ENCODE measurements at places on chromosomes 13 and 19. TPM values are rescaled to one million over a fixed set of nuclear protein-coding genes. Genes with fewer than 3 reads are reported as not detected.

The SMIM7 gene
- 65.8 TPM for total RNA-seq

The NDUFA7 gene
- total RNA-seq = 30.7 TPM

The TUBA3C gene
- total RNA-seq = not detected

The SKA3 gene
- 8.6 TPM for total RNA-seq

The BCKDHA gene
- total RNA-seq = 51.0 TPM

The FCHO1 gene
- total RNA-seq = 0.43 TPM

The ACOD1 gene
- not detected for total RNA-seq

The KCNJ14 gene
- total RNA-seq = 0.97 TPM

- DNase-seq = no peak
Observed at GRCh38 chr13:76523740-76524340, 362.4 kb downstream of the KCTD12 start.

- peak; percentile 83 for DNase-seq
Observed at GRCh38 chr13:49444524-49445395, 686 bp downstream of the SETDB2 start.

DNA sequence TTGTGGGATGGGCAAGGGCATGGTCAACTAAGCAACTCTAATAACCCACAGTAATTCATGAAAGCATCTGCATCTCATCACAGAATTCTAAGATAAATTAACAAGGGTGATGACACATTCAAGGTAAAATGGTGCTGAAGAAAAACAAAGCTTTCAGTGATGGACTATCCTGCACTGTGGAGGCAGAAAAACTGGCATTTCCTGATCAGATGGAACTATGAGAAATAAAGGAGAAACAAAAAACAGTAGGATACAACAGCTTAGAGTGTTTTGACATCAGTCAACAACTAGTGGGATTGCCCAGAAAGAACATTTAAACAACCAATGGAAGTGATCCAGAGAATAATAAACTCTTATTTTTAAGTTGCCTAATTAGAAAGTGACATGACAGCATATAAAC lies 327.0 kb downstream of the KLF5 start:
- no peak for DNase-seq

DNA sequence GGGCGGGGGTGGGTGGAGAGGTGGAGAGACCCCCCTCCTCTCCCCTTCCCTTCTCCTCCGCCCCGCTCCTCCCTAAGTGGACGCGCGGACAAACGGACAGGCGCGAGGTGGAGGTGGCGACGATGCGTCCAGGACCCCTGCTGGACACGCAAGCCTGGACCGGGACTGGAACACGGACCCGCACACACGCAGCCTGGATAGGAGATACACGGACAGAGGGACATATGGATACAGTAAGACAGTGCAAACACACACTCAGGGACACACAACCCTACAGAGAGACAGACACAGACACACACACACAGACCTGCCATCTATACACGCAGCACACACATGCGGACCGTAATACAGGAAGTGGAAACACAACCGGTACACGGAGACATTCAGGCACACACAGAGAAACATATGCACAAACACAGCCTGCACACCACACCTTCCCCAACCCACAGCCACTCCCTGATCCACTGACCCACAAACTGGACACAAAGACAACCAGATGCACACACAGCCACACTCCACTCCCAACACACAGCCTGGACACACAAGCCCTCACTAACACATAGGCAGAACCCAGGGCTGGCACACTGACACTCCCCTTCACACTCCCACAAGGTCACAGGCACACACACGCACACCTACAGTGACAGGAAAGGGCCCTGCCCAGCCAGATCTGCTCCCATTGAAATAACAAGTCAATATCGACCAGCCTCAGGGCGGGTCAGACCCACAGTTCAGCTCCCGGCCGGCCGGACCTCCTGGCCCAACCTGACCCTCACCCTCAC lies 696 bp upstream of the ERFL start:
- DNase-seq = no peak

GRCh38 chr19:2048959-2049740 lies 1.9 kb downstream of the MKNK2 start:
- peak; percentile 63 for DNase-seq

- no peak for DNase-seq
Observed at GRCh38 chr19:19532806-19533701, 4.3 kb downstream of the YJEFN3 start.

DNA sequence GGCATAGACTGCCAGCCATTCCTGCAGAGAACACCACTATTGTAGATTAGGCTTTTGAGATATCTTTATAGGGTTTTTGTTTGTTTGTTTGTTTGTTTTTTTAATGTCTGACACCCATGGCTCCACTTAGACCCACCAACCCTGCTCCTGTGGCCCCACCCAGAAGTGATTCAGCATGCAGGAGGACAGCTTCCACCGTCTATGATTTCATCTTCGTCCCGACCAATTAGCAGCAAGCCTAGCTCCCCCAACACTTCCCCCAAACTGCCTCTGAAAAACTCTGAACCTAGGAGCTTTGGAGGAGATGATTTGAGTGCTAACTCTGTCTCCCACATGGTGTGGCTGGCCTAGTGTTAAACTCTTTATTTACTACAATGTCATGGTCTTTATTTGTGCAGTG lies 108.3 kb upstream of the RXFP2 start:
- peak; percentile 62 for DNase-seq

- DNase-seq = no peak
Observed at GRCh38 chr19:58117841-58118575, 20.0 kb upstream of the ZSCAN18 start.

- no peak for DNase-seq
Observed at GRCh38 chr19:11425719-11426457, 6.8 kb upstream of the RGL3 start.

DNA sequence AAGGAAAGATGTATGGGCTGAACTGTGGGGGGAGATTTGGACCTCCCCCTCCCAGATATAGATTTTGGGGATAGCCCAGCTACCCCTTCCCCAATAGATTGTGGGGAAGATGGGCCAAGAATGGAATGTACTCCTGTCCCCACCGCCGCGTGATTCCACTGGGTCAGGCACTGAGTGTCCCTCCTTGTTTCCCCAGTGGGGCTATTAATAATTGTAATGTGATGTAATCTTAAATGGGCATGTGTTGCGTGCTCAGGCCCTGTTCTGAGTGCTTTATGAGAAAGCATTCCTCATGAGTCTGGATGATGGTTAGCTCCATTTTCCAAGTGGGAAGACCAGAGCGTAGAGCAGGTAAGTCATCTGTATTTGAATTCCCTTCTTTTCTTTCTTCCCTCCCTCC lies 1.4 kb downstream of the PSMD8 start:
- peak; percentile 68 for DNase-seq

DNA sequence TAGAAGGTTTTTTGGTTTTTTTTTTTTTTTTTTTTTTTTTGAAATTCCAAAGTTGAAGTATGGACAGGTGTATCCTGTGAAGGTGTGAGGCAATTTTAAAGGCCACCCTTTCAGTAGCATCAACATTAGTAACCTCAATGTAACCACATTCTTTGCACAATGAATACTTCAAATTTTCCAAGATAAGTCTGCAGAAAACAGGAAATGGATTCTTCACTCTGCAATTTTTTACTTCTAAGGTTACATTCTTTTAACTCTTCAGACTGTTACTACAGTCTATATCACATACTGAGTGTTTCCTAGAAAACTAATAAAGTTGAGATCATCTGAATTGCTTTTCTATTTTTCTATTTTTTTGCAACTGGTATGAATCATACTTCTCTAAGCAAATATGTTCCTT lies 569.0 kb upstream of the GPC6 start:
- DNase-seq = no peak

- DNase-seq = no peak
Observed at GRCh38 chr19:14088634-14089411, 1.7 kb downstream of the SAMD1 start.

DNA sequence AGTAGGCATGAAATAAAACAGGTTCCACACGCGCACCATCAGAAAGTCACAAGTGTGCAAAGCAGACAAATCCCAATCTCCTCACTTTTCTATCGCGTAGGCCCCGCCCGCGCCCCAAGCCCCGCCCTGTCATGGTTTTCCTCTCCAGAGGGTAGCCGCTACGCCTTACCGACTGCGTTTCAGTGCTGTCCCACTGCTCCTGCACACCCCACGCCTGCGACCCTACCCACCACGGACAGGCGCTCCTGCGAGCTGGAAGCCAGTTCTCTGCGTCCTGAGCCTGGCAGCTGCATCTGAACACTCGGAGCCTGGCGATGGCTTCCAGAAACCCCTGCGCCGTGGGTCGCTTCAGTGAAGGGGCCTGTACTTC lies 379 bp upstream of the ZNF470 start:
- peak; percentile 63 for DNase-seq

DNA sequence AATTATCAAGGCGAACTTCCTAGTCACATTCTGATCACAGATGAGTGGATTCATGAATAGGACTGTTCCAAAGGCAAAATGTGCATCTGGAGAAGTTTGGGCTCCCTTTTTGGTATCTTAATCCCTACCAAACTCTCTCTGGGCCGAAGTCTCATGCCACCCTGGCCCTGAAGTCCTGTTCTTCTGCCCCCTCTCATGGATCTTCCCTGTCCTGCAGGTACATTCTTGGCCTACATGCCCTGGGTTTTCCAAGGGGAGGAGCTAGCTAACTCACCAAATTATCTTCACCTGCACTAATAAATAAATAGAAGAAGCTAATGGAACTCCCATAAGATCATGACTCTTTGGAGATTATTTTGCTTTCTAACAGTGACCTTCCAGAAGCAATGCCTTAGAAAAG lies 50.3 kb downstream of the SERTM1 start:
- no peak for DNase-seq

- peak; percentile 46 for DNase-seq
Observed at GRCh38 chr13:40476175-40476958, 190.1 kb downstream of the FOXO1 start.

GRCh38 chr19:58229255-58229639 lies 533 bp downstream of the ZNF544 start:
- DNase-seq = peak; percentile 65

- DNase-seq = no peak
Observed at GRCh38 chr19:5430237-5430636, 25.0 kb upstream of the ZNRF4 start.

- no peak for DNase-seq
Observed at GRCh38 chr13:28286263-28286662, 147.9 kb downstream of the PAN3 start.

DNA sequence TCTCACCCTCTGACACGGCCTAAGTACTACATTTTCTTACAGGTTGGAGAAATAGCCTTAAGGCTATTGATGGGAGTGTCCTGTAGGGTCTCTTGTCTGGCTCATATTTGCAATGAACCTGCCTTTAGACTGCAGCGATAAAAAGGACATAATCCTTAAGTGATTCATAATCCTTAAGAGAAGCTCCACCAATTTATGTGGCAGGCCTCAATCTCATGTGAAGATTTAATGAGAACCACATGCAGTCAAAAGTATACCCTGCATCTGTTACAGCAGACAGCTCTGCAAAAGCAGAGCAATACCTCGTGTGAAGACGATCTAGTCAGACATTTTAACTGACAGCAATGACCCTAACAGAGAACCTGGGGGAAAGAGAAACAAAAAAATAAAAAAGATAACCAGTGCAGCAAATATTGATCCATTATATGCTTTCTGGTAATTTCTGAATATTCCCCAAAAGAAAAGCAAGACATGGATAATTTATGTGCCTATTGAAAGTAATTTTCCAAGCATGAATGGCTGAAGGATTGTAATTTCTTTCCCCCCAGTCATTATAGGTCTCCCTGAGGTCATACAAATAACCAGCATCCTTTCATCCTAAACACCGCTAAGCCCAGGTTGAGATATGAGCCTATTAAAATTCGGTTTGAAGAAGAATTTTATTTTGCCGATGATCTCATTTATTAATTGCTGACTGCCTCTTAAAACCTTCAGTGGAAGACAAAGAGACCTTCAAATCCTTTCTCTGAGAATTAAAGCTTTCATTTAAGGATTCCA lies 321.8 kb upstream of the NBEA start:
- DNase-seq = no peak

DNA sequence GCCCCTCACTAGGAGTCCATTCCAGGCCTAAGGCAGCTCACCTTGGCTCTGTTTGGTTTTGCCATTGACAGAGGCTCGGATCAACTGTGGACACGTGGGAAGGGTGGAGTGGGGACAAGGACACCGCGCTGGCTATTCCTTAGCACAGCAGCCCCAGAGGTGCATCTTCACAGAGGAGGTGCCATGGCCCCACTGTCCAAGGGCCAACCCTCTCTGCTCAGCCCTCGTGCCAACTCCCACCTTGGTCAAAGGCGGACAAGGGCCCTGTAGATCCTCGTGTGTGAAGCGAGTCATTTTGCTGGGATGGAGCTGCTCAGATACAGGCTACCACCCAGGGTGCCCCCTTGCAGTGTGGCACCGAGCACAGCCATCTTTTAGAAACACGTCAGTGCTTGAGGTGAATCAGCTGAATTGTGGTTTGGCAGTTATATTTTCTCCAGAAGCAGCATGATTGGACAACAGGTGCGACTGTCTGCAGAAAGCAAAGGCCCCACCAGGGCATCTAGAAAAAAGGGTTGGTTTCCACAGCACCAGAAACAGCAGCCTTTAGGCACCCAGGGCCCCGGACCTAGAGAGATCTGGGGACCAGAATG lies 192.1 kb upstream of the GPR12 start:
- no peak for DNase-seq

GRCh38 chr13:103772576-103772975 lies 706.4 kb upstream of the SLC10A2 start:
- DNase-seq = no peak

DNA sequence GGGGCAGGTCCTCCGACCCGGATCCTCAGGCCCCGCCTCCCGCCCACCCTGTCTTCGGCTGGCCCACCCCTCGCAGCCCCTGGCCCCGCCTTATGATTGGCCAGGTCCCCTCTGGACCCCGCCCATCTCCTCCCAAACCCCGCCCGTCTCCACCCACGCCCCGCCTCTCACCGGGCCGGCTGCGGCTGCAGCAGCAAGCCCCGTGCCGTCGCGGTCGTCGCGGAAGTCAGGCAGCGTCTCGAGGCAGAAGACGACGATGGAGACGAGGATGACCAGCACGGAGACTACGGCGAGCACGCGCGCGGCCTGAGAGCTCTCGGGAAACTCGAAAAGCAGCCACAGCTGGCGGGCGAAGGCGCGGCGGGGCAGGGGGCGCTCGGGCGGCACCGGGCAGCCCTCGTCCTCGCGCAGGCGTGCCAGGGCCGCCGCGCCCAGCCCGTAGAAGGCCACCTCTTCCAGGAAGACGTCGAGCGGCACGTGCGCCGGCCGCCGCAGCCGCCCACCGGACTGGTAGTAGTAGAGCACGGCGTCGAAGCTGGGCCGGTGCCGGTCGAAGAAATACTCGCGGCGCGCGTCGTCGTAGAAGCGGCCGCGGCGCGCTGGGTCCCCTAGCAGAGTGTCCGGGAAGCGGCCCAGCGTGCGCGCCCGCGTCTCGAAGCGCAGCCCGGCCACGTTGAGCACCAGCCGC lies 495 bp downstream of the KCNA7 start:
- peak; percentile 45 for DNase-seq

DNA sequence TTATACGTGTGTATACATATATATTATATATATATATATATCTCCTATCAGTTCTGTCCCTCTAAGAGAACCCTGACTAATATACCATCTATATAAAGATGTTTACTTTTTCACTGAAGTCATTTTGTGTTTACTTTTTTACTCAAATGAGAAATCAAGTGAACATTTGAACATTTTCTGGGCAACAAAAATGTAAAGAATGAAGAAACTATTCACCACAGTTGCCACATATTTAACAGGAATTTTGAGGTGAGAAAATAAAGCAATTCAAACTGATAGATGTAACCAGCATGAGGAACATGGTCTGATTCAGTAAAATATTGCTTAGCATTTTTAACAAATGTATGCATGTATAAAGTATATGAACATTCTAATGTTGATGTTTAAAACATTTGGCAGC lies 299.2 kb upstream of the KLHL1 start:
- DNase-seq = no peak

GRCh38 chr13:113474179-113474578 lies 16.3 kb downstream of the DCUN1D2 start:
- peak; percentile 23 for DNase-seq
